Activated naive CD4-positive, alpha-beta T cell treated with anti-CD3 and anti-CD28 coated beads for 36 hours (primary cell): ENCODE measurements at places on chromosomes 13 and 19.

- DNase-seq, result no peak
These were observed 114.0 kb upstream of the KL start for GRCh38 chr13:32902029-32902780.

DNA sequence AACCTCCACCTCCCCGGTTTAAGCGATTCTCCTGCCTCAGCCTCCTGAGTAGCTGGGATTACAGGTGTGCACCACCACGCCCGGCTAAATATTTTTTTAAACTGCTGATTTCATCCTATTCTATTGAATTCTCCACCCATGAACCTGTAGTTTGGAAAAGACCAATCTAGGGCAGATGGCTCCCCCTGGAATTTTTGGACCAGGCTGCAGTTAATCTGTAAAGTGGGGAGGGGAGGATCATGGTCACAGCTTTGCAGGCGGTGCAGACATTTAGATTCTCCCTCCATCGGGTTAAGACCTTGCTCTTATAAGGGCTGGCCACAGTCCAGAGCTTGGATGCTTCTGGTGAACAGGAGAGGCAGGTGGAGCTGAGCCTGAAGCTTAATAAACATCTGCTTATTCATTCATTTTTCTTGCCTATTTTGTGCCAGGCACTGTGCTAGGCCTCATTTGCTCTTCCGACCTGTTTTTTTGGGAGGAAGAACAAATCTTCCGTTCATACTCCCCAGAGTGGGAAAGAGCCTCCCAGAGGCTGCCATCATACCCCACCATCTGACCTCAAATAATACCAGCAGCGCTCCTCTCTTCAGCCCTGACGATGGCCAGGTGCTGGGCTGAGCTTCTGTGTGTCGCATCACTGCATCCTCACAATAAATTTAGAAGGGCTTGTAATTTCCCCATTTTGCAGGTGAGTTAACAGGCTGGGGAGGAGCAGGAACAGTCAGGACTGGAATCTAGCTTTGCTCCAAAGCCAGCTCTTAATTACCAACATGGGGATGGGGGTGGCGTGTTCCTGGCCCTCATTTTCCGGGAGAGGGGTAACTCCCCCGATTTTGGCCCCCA is 902 bp upstream of the CCDC106 start:
- no peak for DNase-seq

DNA sequence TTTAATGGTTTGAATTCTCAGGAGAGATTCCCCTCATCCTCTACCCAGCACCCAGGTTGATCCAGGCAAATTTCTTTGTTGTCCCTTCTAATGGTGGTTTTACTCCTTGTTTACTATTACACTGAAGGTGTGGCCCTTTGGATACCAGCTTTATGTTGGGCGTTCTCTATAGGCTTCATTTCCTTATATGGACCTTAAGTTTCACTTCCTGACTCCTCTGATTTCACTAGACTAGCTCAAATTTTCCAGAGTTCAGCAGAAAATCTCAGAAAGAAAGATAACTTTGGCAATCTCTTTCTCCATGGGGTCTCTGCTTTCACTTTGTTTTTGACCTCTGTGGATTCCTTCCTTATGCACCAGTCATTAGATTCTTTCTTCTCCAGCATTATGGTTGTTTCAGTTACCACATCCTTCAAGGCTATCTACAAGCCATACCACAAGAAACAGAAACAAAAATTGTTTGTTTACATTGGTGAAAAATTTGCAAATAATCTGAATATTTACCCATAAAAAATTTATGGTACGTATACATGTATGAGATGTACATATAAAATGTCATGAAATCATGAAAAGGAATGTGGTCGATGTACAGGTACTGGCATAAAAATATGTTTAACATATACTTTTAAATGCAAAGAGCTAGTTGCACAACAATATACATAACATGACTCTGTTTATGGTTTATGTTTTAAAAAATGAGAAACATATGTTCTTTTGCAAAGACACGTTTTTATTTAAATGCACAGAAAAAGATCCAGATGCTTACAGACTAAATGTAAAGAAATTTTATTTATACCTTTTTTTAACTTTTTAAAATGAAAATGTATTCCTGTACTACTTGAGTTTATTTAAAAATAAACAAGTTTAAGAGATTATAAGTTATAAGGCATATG is 212.6 kb downstream of the LACC1 start:
- DNase-seq, result no peak

GRCh38 chr19:13604902-13605586 is 98.8 kb upstream of the CACNA1A start:
- no peak for DNase-seq
